ENCODE measurements at places on chromosomes 3 and 15.

- no peak for DNase-seq
Measured at GRCh38 chr3:164030194-164030593, 1048.1 kb downstream of the SI start.

DNA sequence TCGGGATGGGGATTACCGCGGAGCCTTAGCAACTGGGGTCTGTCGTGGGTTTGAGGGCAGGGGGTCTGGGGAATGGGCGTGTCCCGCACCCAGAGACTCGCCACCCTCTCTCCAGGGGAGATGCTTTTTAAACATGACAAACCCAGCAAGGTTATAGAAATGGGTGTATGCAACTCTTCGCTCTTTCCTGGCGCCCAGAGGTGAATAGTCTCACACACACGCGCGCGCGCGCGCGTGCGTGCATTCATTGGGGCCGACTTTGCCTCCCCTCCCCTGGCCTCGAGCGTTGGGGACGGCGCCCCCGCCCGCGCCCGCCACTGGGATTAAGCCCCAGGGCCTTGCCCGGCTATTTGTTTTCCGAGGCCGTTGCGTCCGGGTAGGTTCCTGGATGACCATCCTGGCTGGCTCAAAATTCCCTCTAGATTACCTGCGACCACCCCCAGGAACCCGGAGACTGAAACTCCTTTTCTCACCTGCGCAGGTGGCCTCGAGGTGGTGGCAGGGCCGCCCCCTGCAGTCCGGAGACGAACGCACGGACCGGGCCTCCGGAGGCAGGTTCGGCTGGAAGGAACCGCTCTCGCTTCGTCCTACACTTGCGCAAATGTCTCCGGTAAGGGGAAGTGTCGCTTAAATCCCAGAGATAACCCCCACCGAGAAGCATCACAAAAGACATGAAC is 777 bp downstream of the GPR160 start:
- DNase-seq = no peak

GRCh38 chr3:149970716-149971402 is at the start of gene PFN2:
Gene PFN2, minus strand, starts transcription at chr3:149970895. Its CDS starts 39 bp downstream, at chr3:149970856.
- DNase-seq = peak; percentile 59

DNA sequence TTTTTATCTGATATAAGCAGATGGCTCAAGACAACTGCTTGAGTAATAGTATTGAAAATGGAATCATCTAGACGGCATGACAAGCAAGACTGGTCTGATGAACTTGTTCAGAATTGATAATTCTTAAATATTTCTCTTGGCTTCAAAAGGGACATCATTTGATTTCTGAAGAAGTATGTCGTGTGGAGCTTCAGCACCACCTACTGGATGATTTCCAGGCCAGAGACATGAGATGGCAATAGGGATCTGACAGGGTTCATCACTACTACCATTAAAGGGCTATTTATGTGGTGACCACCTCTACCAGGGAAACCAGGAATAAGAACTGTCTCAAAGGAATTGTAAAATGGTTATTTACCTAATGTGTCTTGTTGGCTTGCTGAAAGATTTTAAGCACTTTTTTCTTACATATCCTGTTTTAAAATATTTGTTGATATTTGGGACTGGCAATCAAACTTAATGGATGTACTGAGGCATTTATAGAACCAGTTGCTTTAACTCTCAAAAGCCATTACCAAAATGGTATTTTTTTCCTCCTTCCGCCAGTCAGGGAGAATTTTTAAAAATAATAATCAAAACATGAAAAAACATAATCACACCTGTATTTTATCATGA is 99.5 kb upstream of the FAM98B start:
- DNase-seq = peak; percentile 72

DNA sequence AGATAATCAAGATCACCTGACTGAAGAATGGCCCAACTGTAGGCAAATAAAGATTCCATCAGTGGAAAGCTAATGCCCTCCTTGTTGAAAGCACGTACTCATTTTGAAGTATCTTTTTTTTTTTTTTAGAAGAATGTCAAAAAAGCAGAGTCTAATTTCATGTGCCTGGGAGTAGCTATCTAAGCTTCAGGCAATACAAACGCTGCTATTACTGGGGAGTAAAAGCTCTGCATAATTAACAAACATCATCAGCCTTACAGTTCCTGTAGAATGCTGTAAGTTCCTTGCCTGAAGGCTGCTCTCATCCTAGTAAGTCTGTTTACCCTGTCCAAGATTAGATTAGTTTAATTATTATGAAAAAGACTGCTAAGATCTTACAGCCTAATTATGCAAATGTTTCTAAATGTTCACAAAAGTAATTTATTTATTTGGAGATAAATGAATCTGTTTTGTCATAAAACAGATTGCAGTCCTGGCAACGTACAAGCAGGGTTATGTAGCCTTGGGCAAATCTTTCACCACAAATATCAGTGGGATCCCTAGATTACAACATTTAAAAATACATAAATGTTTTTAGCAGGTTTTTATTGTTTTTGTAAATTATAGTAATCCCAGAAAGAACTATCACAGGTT is 451.3 kb upstream of the AGTR1 start:
- no peak for DNase-seq
